Kidney glomerular epithelial cell (primary cell): ENCODE measurements at places on chromosomes 1 and 21.
A peak's percentile ranks its signal among the peaks of the same experiment; 100 is the strongest.

GRCh38 chr1:175197531-175197930 is 5.0 kb upstream of the KIAA0040 start:
- peak; percentile 56 for DNase-seq

GRCh38 chr1:11650331-11650991 is 3.8 kb downstream of the FBXO2 start:
- peak; percentile 67 for DNase-seq

DNA sequence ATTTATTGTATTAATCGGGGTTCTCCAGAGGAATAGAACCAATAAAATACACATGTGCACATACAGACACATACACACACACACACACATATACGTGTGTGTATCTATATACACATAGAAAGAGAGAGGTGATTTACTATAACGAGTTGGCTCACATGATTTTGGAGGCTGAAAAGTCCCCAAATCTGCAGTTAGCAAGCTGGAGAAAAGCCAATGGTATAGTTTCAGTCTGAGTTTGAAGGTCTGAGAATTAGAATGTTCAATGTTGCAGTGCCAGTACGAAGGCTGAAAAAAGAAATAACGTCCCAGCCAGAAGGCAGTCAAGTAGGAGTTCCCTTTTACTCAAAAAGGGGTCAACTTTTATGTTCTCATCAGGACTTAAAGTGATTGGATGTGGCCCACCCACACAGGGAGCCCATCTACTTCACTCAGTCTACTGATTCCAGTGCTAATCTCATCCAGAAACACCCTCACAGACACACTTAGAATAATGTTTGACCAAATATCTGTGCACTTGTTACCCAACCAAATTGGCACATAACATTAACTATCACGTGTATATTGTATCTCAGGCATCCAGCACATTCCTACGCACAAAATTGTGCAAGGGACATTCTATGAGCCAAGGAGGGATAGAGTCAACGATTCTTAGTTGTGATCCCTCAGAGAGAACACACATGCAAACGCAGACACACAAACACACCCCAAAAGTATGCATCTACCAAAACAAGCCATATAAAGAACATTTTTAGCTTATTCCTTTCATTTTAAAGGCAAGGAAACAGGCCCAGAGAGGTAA is 195.5 kb upstream of the DUSP10 start:
- DNase-seq = no peak

- peak; percentile 35 for DNase-seq
These were observed 1.9 kb upstream of the OR13G1 start for GRCh38 chr1:247681288-247681897.

- DNase-seq = no peak
These were observed 7.0 kb upstream of the CDK11B start for GRCh38 chr1:1665815-1666251.

- no peak for DNase-seq
These were observed 105.6 kb upstream of the TMPRSS2 start for GRCh38 chr21:41613533-41613909.
